ENCODE measurements at places on chromosomes 2 and 18.

GRCh38 chr2:215461836-215462532 is 26.1 kb upstream of the FN1 start:
- no peak for DNase-seq

GRCh38 chr18:5729983-5730699 is 165.2 kb downstream of the TMEM200C start:
- no peak for DNase-seq

DNA sequence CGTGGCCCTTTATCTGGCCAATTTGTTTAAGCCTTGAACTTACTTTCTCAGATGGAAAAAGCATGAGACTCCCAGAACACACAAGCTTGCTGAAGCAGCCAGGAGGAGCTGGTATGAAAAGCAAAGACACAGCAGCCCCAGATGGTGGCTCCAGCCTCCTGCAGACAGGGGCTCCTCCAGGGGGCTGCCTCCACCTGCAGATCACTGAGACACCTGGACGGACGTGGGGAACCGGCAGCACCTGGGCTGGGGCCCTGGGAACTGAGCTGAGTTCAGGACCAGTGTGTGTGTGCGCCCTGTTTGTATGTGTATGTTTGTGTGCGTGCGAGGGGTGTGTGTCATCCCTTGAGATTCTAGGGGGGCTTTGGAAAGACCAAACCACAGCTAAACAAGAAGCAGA is 8.6 kb downstream of the CYS1 start:
- DNase-seq: no peak

DNA sequence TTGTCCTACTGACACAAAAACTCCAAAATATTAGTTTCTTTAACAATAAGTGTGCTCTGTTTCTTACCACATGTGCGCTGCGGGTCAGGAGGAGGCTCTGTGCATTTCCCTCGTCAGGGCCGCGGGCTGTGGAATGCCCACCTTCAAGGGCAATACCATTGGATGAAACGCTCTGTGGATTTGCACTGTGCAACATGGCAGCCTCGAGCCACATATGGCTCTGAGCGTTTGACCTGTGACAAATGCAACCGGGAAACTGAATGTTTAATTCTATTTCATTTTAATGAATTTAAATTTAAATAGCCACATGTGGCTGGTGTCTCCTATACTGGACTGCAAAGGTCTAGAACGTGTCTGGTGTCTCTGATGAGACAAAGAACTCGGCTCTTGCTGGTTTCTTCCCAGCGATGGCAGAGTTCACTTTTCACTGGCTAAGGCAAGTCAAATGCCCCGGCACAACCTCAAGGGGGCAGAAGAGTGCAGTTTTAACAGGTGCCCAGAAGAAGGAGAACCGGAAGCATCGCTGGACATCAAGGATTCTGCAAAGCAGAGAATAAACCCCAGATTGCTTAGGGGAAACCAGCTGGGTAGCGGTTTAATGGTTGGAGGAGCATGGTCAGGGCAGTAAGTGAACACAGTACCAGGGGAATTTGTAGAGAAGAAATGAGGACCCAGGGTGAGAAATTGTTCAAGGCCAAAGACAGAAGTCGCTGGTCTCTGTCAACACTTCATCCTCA is 37.0 kb upstream of the TMEM18 start:
- DNase-seq: peak; percentile 61

DNA sequence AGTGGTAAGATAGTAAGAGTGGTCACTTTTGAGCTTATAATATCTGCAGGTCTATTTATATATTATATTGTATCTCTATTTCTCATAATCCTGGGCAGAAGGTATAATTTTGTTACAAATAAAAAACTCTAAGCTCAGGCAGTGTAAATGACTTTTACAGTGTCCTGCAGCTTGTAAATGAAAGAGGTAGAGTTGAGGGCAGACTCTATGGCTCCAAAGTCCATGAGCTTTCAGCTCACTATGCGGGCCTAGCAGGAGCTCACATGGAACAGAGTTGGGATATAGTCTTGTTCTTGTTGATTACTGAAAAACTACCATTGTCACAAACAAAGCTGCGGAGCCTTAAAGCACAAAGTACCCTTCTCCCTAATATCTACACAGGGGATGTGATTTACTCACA is 361.4 kb downstream of the LNPK start:
- DNase-seq: no peak

DNA sequence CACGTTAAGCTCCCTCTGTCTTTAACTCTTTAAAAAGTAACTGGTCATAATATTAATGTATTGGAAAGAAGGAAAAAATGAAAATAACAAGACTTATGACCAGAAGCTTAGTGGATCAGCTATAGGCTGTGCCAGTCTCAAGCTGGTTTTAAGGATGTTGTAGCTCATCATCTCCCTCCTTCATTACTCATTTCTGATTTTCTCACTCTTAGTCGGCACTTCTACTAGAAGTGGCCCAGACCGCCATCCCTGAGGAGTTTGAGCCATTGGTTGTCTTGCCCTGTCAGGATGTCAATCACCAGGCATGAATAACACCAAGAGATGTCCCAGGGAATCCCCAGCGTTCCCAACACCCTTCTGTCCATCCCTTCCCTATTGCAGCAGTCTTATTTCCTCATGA is 151.5 kb downstream of the ASXL3 start:
- peak; percentile 0 for DNase-seq

DNA sequence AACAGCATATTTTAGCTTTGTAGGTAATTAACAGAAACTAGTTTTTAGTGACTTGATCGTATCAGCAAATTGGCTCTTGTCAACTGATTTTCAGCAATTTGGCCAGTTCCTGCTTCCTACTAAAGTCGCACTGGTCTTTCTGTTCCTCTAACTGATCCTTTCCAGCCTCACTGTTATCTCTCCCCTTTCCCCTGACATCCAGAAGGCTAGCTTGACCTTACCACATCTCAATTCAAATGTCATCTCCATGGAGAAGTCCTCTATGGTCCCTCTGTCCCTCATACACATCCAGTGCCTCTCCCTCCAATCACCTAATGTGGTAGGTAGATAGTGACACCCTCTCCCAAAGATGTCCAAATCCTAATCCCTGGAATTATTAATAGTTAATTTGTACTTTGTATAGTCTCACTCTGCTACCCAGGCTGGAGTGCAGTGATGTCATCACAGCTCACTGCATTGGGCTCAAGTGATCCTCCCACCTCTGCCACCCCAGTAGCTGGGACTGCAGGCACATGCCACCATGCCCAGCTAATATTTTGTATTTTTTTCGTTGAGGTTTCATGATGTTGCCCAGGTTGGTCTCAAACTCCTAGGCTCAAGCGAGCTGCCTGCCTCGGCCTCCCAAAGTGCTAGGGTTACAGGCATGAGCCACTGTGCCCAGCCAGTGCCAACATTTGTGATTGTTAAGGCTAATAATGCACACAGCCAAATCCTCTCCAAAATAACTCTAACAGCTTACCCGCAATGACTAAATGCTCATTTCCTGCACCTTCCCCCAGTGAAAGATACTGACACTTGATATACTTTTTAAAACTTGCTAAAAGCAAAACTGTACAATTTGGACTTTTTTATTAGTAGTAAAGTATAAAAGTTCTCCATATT is 16.9 kb downstream of the PSTPIP2 start:
- DNase-seq: peak; percentile 65

DNA sequence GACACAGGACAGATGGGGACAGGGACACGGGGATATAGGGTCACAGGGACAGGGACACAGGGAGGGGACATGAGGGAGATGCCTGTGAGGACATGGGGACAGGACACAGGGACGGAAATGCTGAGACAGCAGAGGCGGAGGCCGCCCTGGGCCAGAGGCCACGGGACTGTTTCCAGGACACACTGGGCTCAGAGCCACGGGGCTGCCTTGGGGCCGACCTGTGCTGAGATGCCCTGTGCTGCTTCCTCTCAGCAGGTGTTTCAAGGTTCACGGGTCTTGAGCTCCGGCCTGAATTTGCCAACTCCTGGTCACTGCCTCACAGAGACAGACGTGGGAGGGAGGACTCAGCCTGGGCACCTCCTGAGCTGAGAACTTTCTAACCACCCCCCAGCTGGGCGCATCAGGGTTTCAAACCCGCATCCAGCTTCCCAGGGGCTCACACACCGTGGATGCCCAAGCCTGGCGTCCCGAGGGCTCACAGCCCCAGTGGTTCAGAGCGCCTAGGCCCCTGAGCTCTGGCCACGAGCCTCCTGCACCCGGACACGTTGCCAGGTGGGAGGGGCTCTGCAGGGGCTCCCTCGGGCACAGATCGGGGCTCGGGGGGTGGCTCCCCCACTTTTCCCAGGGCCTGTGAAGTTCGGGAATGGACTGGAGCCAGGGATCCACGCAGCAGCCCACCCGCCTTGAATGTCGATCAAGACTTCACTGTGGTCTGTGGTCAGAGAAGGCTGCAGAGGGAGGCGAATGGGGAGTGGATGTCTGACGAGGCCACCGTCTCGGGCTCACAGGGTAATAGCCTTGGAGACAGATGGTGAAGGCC is 64.1 kb downstream of the SLC66A2 start:
- DNase-seq: no peak

- no peak for DNase-seq
Measured at GRCh38 chr2:120469426-120469825, 123.5 kb downstream of the INHBB start.

GRCh38 chr2:191155608-191156071 is 4.8 kb upstream of the STAT4 start:
- peak; percentile 51 for DNase-seq

DNA sequence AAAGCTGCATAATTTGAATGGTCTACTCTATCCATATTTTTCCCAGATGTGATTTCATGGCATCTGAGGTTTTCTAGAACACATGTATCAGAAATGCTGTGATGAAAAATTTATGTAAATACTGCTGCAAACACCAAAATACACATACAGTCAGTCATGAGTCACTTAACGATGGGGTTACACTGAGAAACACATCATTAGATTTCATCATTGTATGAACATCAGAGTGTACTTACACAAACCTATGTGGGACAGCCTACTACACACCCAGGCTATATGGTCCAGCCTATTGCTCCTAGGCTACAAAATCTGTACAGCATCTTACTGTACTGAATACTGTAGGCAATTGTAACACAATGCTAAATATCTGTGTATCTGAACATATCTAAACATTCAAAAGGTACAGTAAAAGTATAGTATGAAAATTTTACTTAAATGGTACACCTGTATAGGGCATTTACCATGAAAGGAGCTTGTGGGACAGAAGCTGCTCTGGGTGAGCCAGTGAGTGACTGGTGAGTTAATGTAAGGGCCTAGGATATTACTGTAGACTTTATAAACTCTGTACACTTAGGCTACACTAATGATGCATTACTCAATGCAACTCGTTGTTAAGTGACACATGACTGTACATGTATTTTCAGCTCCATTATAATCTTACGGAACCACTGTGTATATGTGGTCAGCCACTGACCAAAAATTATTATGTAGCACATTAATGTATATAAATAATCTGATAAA is 33.5 kb downstream of the PNO1 start:
- peak; percentile 16 for DNase-seq

GRCh38 chr2:203759690-203760365 is 53.4 kb downstream of the CD28 start:
- DNase-seq: no peak

- DNase-seq: no peak
Measured at GRCh38 chr2:169980001-169980400, 152.7 kb downstream of the UBR3 start.

DNA sequence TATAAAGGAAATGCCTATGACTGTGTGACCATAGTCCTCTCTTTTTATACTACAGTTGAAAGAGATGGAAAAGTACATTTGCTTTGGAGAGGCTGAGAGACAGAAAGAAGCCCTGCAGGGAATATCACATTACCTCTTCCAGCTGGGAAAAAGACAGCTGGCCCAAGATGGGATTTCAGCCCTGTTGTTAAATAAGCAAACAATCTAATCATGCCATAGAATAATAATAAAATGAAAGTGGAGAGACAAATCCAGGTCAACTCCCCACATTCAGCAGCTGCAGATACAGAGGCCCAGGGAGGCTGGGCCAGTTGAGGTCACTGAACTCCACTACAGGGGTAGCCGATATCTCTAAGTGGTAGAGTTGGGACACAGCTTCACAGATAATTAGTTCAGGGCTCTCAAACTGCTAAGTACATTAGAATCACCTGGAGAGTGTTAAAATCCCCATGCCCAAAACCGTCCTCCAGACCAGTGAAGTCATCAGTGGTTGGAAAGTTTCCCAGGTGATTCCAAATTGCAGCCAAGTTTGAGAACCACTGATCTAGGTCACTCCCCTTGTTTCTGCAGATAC is 81.9 kb downstream of the MOGAT1 start:
- no peak for DNase-seq

- DNase-seq: no peak
Measured at GRCh38 chr2:232957657-232958090, 55.4 kb downstream of the NGEF start.

- peak; percentile 31 for DNase-seq
Measured at GRCh38 chr2:178700922-178701342, 106.3 kb downstream of the TTN start.

DNA sequence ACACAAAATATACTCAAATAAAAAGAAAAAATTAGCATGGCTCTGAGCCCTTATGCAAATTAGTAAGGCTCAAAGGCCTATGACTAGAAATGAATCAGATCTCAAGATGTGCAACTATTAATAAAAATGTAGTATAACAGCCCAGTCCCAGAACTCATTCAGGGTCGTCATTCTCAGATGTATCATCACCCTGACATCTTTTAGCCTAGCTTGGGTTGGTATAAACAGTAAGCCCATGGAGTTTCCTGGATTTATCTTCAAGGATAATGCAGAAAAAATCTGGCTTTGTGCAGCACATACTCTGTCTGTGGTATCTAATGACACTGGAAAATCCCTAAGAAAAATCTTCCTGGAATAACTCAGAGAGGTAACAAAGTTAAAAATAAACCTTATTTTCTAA is 239.3 kb downstream of the ZNF385B start:
- DNase-seq: no peak

DNA sequence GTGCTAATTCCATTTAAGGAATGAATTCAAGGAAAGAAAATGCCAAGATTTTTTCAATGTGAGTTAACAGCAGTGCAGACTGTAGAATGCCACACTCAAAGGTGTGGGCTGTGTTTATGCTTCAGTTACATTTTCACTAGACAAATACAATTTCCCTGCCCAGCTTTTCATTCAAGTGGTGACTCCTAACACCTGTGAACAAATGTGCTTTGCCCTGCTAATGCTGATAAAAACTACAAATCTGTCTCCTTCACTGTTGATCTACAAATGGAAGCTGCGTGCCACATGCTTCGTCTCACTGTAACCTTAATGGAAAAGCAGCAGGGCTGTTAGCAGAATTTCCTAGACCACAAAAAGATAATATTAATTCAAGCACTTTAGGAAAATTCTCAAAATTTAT is 19.8 kb upstream of the TCF4 start:
- no peak for DNase-seq

- peak; percentile 62 for DNase-seq
Measured at GRCh38 chr18:23228102-23229061, 93.1 kb downstream of the CABLES1 start.

- no peak for DNase-seq
Measured at GRCh38 chr2:86064006-86064405, 41.7 kb downstream of the POLR1A start.

Measured in activated CD4-positive, alpha-beta T cell treated with anti-CD3 and anti-CD28 coated beads, Interleukin-2, Interleukin-6, amounts not matched to agents 100 ng/mL and 50 ng/mL, durations not matched to agents 16 hours and 8 hours (primary cell).